SJSA1 (cell line): ENCODE measurements at places on chromosomes 1 and 21. TPM values are rescaled to one million over a fixed set of nuclear protein-coding genes. Genes with fewer than 3 reads are reported as not detected.

DNA sequence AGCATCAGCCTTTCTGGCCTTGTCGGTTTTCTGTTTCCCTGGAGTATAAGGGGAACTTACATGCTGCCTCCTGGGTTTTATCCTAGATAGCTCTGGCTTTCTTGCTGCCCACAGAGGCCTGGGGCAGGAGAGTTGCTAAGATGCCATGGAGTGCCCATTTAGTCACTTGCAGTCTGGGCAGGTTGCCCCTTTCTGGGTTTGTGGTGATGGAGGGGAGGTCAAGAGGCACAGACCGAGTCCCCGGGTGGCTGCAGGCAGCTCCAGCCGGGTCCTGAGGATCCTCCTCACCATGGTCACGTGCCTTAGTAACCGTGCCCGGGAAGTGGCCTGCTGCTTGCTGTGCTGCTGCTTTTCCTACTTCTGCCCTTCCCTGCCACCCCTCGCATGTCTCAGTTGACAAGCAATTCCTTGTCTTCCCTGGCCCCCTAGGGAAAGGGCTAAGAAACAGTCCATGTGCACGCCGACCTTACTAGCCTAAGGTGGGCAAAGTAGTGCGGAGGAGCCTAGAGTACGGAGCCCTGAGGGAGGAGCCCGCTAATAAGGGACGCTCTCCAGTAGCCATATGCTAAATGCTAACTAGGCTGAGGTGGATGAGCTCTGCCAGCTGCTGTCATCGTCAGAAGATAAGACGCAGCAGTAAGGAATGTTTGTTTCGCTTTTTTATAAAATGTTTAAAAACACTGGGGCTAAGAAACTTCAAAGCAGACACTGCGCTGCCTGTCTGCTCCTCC, 34.8 kb downstream of the CLCA1 start:
- DNase-seq, result no peak

Gene DNAJC28
- 1.6 TPM in 1 of 2 replicates, not detected in the other for total RNA-seq

GRCh38 chr1:21541835-21542234, 32.6 kb downstream of the ALPL start:
- peak; percentile 78 for DNase-seq

- DNase-seq, result no peak
Measured at GRCh38 chr1:193285641-193286040, 99.2 kb upstream of the B3GALT2 start.

DNA sequence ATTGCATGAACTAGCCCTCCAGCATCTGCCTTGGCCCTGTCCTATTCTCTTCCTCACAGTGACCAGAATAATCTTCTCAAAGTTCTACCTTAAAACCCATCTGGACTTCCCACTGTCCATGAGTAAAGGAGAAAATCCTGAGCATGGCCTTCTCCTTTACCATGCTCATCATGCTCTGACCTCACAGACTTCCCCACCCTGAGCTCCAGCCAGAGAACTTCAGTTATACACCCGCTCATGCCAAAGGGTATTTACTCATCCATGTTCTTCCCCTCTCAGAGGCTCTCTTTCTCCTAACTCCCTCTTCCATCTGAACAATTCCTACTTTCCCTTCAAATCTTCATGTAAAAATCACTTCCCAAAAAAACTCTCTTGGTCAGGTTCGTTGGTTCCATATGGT, 188.4 kb downstream of the SETD4 start:
- DNase-seq, result no peak

GRCh38 chr1:162056043-162056442, 13.4 kb upstream of the NOS1AP start:
- DNase-seq, result peak; percentile 53

- no peak for DNase-seq
Measured at GRCh38 chr1:34547046-34547674, 207.7 kb upstream of the GJB5 start.

Gene PUM1
- total RNA-seq, result 23.0 and 36.6 TPM in 2 replicates

- DNase-seq, result peak; percentile 90
Measured at GRCh38 chr1:110393691-110394492, 3.1 kb upstream of the SLC16A4 start.

- no peak for DNase-seq
Measured at GRCh38 chr1:169886931-169887330, 6.8 kb downstream of the SCYL3 start.

- no peak for DNase-seq
Measured at GRCh38 chr1:2073382-2074230, 23.4 kb downstream of the PRKCZ start.

Gene UTP25
- 3.7 and 6.9 TPM in 2 replicates for total RNA-seq

DNA sequence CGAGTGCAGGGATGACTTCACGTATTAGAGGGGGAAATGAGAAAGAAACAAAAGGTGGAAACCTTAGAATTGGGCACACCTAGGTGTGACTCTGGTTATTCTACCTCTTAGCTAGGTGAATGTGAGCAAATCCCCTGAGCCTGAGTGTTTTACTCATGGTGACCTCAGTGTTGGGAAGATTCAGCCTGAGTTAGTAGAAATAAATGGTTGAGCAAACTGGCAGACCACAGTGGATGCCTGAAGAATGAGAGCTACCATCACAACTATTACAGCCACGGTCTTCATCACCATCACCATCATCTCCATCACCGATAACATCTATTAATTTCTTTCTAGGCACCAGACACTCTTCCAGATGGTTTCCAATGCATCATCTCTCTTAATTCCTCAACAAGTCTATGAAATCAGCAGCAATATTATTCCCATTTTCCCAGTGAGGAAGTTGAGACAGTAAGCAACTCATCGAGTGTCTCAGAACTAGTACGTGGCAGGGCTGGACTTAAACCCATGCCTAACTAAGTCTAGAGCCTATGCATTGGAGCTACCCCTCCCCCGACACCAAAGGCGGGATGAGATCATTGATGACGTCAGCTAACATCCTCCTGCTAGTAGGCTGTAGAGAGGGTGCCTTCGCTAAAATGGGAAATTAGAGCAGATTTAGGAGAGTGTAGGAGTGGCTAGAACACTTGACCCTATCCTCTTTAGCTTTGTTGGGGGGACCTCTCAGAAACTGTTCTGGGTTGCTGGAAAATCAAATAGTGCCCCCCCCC, 7.9 kb upstream of the KAZN start:
- DNase-seq, result no peak

- no peak for DNase-seq
Measured at GRCh38 chr1:12206792-12207424, 22.9 kb upstream of the VPS13D start.

Gene LCE1B
- total RNA-seq, result not detected in 2 replicates

DNA sequence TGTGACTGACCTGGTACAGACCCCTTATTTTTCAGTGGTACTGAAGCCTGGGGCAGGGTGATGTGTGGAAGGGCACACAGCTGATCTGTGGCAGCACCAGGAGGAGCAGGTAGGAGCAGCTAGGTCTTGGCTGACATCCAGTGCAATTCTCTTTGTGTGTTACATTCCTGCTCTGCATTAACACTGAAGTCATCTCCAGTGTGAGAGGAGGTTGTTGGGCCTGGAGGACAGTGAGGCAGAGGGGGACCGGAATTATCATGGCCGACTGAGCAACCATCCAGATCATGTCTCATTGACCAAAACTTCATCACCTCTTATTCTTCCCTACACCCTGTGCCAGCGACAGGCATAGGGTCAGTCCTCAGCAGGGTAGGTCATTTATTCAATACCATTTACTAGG, 1.5 kb downstream of the SLAMF8 start:
- no peak for DNase-seq

Gene CTH
- 2.2 and 2.8 TPM in 2 replicates for total RNA-seq

Gene PDE4B
- 4.9 and 12.4 TPM in 2 replicates for total RNA-seq

- DNase-seq, result no peak
Measured at GRCh38 chr1:221149111-221149510, 269.9 kb downstream of the HLX start.

DNA sequence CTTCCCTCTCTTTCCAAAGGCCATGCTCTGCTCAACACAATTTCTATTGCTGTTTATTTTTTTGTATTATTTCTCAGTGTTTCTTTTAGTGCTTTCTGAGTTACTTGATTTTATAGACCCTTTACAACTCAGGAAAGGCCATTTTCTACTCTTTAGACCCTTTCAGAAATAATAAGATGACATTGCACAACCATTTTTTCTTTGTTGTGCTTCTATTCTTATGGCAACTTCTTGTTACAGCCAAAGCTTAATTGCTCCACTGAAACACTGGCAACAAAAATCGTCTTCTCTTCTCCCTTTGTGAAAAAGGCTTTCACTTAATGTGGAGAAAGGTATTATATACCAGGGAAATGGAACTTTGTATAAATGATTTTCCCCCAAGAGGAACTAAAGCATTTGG, 39.0 kb upstream of the SAMSN1 start:
- no peak for DNase-seq

- DNase-seq, result no peak
Measured at GRCh38 chr1:29984166-29984861, 739.1 kb downstream of the MATN1 start.

Gene TRIM33
- 14.7 and 22.9 TPM in 2 replicates for total RNA-seq

DNA sequence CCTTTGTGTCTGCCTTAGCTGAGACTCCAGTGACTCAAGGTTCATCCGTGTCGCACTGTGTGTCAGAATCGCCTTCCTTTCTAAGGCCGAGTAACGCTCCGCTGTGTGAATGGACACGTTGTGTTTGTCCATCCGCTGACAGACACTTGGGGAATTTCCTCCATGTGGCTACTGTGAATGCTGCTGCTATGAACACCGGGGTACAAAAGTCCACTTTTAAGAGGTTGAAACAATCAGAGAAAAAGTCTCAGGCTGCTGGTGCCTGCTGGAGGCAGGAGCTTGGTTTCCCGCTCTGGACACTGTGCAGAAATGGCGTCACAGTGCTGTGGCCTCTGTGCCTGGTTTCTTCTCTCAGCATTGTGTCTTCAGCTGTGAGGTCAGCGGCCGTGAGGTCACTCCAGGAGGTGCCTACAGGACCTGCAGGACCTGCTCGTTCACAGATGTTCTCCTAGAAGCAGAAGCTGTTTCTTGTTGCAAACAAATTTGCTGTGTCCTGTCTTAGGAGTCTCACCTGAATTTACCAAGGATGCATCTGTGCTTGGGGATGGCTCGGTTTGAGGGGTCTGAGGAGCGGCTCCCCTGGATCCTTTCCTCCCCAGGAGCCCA, 34.2 kb downstream of the KRTAP10-1 start:
- DNase-seq, result no peak

DNA sequence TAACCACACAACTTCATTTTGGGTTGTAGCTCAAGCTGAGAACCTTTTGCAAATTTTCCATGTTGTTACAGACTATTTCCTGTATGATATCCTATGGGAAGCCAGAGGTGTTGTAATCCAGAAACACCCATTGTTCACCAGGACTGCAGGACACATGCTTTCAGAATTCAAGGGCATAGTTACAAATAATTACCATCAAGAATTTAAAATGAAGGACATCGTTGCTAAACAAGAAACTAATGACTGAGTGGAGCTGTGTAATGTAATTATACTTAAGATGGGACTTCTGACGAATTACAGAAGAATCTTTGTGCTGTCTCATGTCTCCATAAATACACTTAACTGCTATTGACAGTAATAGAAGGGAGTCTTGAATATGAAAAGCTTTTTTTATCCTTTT, 47.6 kb upstream of the HOOK1 start:
- DNase-seq, result no peak

Gene TPTE
- total RNA-seq, result not detected in 2 replicates

Gene CLDN17
- total RNA-seq, result not detected in 2 replicates

DNA sequence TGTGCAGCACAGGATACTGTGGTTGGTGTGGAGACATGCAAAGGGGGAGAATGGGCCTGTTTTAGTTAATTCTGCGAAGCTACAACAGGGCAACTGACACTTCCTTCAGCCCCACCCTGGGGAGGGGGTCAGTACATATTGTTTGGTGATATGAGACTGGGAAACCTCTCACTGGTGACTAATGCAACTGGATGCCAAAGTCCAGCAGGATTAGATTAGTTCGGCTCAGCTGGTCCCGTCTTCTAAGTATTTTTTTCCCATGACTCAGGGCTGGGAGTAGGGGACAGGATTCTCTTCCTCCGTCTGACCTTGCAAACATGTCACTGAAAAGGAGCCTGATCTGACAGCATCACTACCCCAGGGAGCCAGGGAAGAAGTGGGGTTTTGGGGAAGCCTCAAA, 43.0 kb downstream of the PLXNA2 start:
- peak; percentile 94 for DNase-seq

GRCh38 chr1:107691540-107691939, 273.4 kb downstream of the VAV3 start:
- no peak for DNase-seq

Gene OR6K3
- total RNA-seq, result not detected in 2 replicates

GRCh38 chr1:184940694-184941409, 33.5 kb downstream of the NIBAN1 start:
- no peak for DNase-seq

Gene ADAMTS5
- 0.06 and 1.1 TPM in 2 replicates for total RNA-seq

DNA sequence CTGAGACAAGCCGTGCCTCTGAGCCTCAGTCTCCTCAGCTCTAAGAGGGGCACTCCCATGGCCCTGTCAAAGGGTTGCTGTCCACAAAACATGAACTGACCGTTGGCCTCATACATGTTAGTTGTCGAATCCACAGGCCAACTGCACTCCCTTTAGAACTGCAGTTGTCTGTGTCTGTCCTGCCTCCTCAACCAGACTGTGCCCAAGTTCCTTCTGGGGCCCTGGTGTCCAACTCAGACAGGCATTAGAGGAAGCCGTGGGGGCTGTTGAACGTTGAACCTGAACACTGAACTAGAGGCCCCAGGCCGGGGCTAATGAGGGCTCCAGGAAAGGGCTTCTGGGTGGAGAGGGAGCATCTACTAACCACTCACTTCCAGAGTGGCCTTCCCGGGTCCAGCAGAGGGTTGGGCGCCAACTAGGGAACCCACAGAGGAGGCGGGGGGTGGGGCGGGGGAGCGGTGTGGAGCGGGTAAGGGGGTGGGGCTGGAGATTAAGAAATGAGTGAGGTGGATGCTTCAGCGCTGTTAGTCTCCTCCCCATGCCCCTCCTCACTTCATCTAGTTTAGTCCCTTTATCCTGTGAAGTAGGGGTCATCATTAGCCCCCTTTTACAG, at the start of gene RAB42:
Gene RAB42, plus strand, starts transcription at position 558 of the 613 bp plus-strand sequence. CDS start 247 bp downstream, outside the sequence.
- peak; percentile 19 for DNase-seq

DNA sequence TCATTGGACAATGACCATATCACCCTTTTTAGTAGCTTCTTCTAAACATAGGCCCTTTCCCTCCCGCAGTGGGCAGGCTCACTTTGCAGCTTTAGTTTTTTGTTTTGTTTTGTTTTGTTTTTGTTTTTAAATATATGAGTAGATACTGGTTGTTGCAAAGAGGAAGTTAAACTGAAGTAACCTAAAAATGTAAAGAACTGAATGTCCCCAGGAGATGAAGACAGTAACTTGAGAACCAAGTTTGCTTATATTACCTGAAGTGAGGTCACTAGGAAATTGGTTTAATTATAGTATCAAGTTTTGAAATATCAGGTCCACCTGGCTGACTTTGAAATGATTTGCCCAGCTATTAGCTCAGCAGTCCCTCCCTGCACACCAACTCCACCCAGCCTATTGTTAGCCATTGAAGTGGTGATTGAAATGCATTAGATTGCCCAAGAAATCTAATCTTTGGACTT, 18.2 kb downstream of the SMAP2 start:
- DNase-seq, result no peak

Gene HCN3
- total RNA-seq, result 0.97 and 2.5 TPM in 2 replicates
